ENCODE measurements at places on chromosomes 2 and 18.

DNA sequence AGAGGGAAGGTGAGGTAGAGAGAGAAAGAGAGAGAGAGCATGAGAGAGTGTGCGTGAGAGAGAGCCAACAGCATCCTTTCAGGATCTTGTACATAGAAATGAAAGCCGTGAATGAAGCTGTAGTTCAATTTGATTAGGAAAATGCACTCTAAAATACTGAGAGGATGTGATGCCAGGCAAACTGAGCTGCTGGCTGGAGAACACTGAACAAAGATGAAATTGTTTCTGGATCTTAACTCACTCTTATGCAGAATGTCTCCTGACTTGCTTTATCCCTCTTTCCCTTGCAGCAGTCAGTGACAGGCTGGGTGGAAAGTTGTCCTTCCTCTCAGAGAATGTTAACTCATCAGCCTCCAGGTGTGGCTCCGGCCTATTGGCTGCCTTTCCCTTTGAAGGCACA lies 10.7 kb downstream of the LYPD1 start:
- DNase-seq: no peak

DNA sequence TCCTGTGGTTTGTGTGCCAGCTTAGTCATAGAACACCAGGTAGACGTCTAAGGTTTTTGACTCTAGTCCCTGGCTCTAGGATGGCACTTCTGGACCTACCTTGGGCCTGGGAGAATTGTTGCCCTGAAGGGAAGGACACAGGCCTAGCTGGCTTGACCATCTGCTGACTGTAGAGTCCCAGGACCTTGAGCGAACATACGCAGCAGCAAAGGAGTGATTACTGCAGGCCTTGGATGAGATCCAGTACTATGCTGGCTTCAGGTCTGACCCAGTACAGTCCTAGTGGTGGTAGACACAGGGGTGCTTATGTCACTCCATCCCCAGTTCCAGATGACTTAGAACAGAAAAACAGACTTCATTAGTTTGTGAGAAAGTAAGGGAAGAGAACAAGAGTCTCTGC lies 37.7 kb downstream of the ST8SIA3 start:
- no peak for DNase-seq

DNA sequence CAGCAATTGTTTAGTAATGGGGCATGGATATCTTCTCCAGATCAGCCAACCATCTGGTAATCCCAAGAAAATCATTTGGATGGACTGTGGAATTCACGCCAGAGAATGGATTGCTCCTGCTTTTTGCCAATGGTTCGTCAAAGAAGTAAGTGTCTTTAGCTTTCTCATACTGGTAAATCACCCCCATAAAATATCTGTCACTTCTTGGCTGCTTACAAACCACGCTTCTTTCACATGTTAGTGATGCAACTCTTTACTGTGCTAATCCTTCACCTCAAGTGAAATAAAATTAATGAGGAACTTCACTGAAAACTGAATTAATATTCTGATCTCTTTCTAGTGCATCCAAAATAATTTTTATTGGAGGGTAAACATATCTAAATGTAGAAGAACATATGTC lies 18.9 kb downstream of the CPO start:
- no peak for DNase-seq

DNA sequence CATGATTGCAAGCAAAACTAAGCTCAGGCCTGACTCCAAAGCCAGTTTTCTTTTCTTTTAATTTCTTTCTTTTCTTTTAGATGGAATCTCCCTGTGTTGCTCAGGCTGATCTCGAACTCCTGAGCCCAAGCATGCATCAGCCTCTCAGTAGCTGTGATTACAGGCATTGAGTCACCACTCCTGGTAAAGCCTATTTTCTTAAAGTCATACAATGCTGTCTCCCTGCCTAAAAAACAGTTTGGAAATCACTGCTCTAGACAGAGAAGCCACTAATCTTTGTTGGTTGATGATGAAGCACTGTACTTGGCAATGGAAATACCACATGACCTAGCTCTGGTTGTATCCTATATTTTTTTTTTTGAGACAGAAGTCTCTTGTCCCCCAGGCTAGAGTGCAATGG lies 33.1 kb upstream of the ZNF532 start:
- DNase-seq: peak; percentile 74

DNA sequence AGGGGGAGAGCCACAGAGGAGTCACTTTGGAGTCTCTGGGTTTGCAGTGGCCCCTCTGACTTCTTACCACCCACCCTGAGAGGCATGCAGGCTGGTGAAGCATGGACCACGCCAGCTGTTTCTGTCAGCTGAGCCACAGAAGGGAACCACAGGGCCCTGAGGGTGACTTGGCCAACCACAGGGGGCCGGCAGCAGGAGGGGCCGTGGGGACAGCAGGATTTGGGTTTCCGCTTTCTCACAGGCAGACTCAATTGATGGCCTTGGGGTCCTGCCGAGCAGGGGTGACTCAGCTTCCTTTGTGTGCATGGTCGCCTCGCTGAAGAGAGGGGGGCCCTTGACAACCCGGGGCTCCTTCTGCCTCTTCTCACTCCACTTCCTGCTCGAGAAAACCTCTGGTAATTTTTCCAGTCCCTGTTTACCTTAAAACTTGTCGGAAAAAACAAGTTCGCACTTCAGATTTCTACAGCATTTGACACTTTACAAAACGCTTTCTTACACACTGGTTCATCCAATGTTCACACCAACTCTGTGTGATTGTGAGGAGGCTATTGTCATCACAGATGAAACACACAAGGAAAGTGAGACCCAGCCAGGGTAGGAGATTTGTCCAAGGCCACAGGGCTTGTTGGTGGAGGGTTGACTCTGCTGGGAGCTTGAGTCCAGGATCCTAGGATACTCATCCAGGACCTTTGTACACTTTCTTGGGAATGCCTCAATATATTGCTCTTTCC lies 311.2 kb downstream of the LPIN1 start:
- DNase-seq: no peak

DNA sequence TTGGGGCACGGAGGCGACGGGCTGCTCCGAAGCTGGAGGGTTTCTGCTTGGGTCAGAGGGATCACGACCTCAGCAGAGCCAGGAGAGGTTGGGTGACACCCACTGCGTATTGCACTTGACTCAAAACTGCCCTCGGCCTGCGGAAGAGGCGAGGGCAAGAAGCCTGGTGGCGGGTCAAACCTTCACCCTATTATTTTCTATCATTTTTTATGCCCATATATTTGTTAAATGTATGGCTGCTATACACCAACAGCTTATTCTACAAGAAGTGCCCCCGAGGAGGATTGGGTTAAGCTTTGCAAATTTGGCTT lies 12.6 kb upstream of the SATB2 start:
- no peak for DNase-seq

GRCh38 chr18:13441736-13442135 lies 223.2 kb downstream of the LDLRAD4 start:
- DNase-seq: no peak

GRCh38 chr18:76710646-76711520 lies 111.5 kb upstream of the ZNF236 start:
- no peak for DNase-seq

GRCh38 chr2:24690524-24690923 lies 102.7 kb downstream of the PTRHD1 start:
- DNase-seq: no peak

DNA sequence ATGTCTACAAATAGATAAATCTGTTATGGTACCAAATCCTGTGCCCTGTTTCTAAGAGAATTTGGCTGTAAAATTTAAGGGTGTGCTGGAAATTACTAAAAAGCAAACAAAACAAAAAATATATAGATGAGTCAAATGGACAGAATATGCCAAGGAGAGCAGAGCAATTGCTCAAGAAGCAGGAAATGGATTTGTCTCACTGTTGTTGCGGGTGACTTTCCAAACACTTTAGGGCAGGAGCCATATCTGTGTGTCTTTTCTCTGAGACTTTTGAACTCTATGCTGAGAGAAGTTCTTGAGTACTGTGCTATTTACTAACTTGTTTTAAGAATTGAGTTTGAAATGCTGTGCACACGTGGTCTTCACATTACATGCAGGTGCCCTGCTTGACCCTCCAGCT lies 221.7 kb downstream of the PHLPP1 start:
- DNase-seq: no peak

DNA sequence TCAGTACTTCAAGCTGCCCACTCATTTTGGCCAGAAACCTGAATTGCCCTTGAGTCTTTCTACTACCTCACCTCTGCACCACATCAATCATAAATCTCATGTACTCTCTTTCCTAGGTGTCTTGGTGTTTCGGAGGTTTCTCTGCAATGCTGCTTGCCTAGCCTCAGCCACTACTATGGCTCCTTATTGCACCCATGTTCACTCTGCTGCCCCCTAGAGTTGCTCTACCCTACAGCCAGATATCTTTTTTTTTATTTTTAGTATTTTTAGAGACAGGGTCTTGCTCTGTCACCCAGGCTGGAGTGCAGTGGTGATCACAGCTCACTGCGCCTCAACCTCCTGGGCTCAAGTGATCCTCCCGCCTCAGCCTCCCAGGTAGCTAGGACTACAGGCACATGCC lies 413.0 kb downstream of the PTPRM start:
- no peak for DNase-seq

GRCh38 chr18:51193621-51194287 lies 3.7 kb downstream of the MEX3C start:
- DNase-seq: peak; percentile 24

DNA sequence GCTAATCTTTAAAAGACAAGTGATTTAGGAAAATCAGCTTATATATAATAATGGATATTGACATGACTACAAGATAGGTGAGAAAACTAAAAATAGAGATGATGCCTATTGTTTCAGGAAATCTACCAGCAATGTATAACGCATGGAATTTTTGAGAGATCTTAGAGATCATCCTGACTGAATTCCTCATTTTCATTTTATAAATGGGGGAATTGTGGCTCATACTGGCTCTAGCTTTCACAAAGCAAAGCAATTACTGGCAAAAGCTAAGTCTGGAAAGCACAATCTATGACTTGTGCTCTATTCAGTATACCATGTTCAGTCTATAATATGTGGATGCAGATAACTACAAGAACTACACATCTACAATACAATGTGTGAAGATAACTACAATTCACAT lies 51.9 kb upstream of the FANCL start:
- no peak for DNase-seq

DNA sequence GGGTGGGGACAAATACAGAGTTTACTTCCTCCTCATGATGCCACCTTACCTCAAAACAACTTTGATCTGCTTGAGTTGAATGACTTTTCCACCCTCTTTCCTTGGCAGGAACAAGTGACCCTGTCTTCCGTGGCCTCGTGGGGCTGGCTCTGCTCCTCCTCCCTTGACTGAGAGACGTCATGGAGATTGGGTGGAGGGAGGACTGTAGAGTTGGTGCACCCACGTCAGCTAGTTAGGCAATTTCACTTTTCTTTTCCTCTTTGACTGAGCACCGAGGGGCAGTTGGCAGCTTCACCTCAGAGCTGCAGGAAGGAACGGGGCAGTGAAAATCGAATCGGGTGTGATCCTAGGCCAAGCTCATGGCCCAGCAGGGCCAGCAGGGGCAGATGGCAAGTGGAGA lies at the start of gene SP140:
TSS of gene SP140 (plus strand) at position 251 of the 400 bp plus-strand sequence. CDS start at position 360, 109 bp downstream.
- no peak for DNase-seq

GRCh38 chr2:120404274-120404673 lies 58.3 kb downstream of the INHBB start:
- DNase-seq: no peak

DNA sequence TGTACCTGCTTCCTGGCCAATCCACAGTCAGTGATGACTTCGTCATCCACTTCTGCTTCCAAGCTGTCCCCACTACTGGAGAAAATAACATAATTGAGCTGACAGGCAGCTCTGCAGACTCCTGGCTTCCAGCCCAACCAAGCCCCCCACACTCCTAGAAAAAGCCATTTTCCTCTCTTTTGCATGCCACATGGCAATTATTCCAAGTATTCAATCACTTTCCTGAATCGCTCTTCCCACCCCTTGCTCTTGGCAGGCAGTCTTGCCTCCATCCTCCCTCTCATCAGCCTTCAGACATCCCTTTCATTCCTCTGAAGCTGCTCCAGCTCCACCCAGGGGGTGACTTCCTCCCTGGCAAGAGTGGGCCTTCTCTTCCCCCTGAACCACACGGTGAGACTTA lies 14.3 kb upstream of the ST8SIA5 start:
- DNase-seq: no peak

- DNase-seq: no peak
Measured at GRCh38 chr18:76994086-76994654, 138.4 kb downstream of the MBP start.

DNA sequence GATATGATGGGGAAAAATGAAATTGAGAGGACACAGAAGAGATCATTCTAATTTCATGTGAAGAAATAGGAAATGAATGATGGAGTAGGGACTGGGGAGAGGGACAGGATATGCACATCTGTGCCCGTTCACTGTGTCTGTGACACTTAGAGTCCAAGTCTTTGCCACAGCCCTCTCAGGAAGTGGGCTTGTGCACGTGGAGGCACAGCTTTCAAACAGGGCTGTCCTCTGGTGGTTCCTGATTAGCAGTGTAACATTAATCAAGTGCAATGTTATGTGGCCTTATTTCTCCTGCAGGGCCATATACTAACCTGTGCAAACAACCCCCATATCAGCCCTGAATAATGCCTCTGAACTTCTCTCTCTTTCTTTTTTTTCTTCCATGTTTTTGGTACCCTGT lies 312.2 kb upstream of the FAM98A start:
- DNase-seq: no peak

DNA sequence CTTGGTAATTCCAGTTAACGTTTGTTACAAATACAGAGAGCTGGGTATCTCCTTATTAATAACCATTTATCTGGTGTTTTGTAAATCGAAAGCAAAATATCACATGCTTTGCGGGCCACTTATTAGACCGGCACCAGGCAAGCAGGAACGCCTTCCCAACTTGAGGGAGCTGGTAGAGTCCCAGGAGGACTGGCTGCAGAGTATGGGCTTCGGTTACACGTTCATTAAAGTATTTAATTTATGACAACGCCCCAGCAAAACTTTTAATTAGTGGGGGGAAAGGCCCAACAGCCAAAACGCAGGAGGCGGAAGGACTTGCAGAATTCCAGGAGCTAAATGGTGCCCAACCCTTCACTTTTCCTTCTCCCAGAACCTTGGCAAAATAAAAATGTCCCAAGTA lies 3.7 kb downstream of the SMAD7 start:
- no peak for DNase-seq

- DNase-seq: no peak
Measured at GRCh38 chr2:222592176-222592575, 63.7 kb downstream of the FARSB start.

DNA sequence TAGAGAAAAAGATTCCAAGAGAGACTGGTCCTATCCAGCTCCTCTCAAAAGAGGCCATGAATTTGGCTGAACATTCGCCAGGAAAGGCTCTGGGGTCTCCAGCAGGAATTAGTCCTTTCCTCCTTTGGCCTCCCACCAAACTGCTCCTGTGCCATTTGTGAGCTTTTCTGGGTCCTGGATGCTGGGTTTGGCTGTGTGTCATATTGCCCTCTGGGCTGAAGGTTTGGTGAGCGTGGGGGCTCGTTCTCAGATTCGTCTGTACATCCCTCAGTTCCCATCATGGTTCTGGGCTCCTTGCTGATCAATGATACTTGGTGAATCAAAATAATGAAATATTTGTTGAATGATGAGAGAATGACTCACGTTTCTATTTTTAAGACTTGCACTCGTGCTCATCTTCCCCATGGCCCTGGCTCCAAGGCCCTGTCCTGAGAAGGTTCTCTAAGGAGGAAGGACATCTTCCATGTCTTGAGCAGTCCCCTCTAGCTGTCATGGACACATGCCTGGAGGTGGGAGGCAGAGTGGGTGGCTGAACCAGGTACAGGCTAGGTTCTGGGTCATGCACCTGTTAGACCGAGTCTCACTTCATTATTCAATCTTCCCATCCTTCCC lies 47.8 kb upstream of the RHOB start:
- DNase-seq: peak; percentile 55
